Activated CD8-positive, alpha-beta memory T cell treated with anti-CD3 and anti-CD28 coated beads, Interleukin-2, amount 10 ng/mL, durations not matched to agents 7 days and 5 days (primary cell): ENCODE measurements at places on chromosomes 11 and 22.

DNA sequence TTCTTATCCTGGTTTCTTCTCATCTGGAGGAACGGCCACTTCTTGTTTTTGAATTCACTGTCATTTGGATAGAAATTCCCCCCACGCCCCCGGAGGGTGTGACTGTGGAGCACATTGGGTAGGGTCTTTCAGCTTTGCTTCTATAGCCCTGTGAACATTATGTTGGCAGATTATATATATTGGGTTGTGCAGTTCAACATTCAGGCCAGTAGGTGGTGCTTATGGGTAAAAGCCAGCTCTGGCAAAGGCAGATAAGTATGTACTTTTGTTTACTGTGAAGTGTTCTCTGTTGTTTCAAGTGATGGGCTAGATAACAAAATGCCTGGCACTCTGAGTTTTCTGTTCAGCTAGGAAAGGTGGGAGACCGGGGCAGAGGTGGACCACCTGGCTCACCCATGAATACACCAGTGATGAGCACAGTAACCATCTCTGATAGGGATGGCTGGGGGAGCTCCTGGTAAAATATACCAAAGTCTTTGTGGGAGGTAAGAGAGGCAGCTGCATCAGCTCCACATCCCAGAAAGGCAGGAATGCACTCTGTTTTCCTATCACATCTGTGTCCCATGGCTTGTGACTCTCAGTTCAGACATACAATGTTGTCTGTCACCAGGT lies 1348.2 kb upstream of the RAG2 start:
- no peak for DNase-seq

DNA sequence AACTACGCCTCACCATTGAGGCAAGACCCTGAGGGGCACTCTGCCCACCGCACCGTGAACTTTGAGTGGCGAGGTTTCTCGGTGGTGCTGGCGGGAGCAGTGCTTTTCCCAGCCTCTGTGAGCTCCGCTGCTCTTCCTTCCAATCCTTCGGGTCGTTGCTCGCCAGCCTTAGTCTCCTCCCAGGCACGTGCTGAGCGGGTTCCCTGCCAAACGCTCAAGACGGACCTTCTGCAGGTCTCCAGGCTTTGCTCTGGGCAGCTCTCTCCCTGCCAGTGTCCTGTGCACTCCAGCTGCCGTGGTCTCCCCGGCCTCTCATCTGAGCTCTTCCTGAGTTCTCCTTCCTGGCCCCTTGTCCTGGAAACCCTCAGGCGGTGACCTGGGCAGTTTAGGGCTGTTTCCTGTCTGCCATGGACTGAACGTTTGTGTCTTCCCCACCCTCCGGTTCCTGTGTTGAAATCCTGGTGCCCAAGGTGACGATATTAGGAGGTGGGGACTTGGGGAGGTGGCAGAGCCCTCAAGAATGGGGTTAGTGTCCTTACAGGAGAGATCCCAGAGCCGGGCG lies 11.2 kb upstream of the MUC6 start:
- no peak for DNase-seq

GRCh38 chr22:47395481-47395880 lies 633.0 kb downstream of the TBC1D22A start:
- no peak for DNase-seq

DNA sequence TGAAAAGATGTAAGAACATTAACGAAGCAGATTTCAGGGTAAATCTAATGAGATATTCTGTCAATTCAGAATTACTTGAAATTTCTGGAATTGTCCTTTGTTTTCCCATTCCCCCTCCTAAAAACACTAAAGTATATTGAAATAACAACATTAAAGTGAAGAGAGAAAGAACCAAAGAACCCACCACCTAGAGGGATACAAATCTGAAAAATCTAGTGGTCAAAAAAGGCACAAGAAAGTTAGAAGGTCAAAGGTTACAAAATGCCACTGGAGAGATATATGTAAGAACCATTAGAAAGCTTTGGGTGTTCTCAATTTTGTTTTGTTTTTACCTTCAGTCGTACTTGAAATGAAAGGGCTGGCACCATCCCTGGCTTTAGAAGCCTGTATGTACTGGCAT lies 57.9 kb downstream of the DENND5A start:
- DNase-seq, result no peak

DNA sequence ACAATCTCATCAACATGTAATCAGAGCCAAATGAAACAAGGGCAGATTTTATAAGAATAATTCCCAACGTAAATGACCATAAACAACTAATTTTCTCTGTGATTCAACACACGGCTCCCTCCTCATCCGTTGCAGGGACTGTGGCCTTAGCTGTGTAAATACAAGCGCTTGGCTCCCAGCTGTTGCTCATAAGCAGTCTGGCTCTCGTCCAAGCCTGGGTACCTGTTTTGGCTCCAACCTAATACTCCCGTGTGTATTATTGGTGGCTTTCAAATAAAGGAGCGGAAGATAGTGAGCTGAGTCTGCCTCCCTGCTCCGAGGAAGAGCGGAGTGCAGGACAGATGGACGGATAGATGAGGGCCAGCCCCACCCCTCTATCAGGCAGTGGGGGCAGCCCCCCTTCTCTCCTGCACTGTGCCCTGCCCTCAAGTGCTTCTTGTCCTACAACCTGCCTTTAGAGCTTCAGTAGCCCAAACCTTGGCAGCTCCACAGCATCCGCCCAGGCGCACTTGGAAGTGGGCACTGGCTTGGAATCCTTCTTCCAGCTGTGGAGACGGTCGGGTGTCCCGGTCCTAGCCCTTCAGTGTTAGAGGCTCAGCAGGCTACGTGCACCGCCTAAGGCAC lies 670.9 kb downstream of the BRD1 start:
- DNase-seq, result no peak

GRCh38 chr11:122165607-122166371 lies 49.8 kb upstream of the BLID start:
- DNase-seq, result no peak

DNA sequence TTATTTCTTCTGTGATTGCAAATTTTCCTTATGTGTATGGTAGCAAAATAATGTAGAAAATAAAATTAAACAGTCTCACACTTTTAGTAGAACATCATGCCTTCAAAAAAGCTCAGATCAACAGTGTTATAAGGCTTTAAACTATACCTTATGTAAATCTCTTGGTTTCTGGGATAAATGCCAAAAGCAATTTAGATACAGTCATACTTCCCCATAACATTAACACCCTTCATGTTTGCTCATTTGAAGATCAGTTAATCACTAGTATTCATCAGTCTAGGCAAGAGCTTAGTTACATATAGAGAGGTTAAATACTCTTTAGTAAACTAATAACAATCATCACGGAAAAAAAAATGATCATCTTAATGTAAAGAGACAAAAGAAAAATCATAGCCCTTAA lies 421.8 kb upstream of the ANO3 start:
- DNase-seq, result no peak

DNA sequence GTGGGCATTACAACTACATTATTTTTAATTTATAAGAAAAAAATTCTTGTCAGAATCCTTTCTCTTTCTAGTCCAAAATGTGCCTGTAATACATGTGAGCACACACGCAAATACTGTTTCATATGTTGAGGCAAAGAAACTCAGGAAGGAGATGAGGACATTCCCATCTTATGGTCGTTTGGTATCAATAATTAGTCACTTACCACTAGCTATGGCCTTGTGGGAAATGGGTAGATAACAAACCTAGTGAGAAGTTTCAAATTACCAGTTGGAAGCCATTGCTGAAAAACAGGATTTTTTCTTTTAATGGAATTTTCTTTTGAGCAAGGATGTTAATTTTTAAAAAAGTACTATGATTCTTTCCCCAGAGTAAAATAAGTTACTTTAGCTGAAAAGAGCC lies 25.7 kb downstream of the AMOTL1 start:
- no peak for DNase-seq

GRCh38 chr11:107043242-107044006 lies 25.1 kb upstream of the GUCY1A2 start:
- DNase-seq, result no peak

DNA sequence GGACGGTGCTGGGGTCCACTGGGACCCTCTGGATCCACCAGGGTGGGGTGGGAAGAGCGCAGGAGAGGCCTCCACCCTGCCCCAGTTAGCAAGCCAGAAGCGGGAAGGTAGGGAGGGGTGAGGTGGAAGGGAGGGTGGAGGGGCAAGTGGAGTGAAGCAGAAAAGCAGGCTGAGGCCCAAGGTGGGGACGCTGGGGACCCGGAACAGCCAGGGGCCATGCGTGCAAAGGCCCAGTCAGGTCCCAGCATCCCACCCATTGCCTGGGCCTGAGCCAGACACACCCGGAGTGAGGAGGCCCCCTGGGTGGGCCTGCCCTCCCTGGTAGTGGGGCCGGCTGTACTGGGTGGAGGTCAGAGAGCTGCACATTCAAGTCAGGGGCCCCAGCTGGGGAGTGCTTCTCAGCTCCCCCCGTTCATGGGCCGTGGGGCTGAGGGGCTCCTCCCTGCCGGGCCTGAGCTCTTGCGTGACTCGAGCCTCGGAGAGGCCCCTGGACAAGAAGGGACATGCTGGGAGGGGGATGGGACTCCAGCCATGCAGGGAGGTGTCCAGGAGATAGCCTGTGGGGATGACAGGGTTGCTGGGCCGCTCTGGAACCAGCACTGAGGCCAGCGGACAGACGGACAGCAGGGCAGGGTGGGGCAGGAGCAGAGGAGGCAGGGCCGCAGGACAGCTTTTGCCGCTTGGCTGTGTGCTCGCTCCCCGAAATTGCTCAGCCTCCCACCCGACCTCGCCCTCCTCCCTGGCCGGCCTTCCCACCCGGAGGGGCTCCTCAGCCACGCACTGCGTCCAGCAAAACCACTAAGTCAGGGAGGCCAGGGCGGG lies 7.7 kb downstream of the TNNT3 start:
- peak; percentile 31 for DNase-seq
